NCI-H2171 (cell line): ENCODE measurements at places on chromosomes 4 and X.

DNA sequence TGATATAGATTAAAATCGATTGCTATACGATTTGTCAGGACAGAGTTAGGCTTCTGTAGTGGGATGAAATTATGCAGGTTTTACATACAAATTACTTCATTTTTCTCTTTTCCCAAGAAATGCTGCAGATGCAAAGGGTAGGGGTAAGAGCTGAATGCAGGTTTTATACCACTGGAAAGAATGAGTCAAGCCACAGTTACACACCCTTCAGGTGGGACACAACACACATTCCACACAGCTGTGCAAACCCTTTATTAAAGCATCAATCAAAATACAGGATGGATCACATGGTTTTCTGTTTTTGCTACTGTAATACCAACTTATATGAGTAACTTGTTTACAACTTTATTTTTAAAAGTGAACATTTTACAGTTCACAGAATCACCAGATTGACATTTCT lies 39.8 kb downstream of the MFAP3L start:
- DNase-seq, result no peak

DNA sequence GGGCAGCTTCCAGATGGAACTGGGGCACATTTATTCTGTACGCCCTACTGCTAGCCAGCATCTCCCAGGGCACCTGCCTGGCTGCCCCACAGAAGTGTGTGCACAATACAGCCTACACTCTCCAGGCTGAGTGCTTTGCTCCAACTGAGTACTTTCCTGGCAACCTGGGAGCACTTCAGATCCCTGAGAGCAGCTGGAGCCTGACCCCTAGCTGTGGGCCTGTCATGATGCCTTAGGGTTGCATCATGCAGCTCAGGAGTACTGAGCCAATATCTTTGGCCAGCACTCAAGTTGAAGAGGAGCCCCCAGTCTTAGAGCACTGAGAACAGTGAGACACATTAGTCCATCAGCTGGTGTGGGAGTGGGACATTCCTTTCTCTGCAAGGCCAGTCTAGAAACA lies 321.9 kb downstream of the CFAP47 start:
- no peak for DNase-seq

GRCh38 chr4:64824591-64824990 lies 415.3 kb upstream of the TECRL start:
- no peak for DNase-seq

- DNase-seq, result no peak
These were observed 15.0 kb downstream of the AGA start for GRCh38 chr4:177427192-177427591.

DNA sequence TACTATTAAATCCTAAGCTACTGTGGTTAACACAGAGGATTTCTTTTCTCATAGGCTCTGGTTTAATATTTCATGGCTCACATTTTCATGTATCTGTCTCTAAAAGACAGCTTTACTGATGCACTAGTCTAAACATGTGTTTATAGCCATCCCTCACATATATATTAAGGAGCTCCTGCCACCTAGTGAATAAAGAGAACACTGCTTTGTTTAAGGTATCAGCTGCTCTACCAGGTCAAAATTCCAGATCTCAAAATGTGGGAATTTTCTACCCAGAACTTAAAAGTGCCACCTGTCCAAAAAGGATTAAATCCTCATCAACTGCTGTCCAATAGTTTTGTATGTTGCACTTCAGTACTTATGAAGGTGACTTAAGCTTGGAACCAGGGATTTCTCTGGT lies 188.5 kb upstream of the TEX13C start:
- DNase-seq, result no peak

GRCh38 chrX:56788717-56789122 lies 59.7 kb downstream of the NBDY start:
- no peak for DNase-seq
